ENCODE measurements at places on chromosomes 2 and 18.

- no peak for DNase-seq
Measured at GRCh38 chr2:169980001-169980400, 152.7 kb downstream of the UBR3 start.

DNA sequence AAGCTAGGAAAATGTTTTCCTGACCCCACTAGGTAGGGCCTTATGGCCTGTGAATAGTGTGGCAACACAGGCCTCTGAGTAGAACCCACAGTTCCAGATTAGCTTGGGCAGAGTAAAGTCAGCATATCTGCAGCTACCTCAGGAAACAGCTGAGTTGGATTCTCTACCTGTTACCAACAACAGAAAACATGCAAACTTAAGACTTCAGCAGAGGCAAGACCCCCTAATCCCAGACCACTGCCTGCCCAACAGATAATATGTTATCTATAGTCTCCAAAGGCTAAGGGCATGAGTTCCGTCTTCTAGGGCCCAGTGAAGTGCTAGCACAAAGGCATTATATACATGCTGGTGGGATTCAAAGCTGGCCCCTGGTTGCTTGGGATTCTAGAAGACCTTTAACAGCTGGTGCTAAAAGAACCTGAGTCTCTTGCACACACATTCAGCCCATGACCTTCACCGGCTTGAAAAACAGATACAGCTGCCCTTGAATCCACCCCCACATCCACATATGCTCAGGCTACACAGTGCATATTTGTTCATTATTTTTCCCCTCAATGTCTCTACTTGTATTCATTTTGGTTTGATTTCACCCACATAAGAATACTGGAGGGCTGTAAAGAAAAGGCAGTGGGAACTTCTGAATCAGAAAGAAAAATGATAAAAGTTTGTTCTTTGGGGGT lies 13.5 kb upstream of the UBXN4 start:
- DNase-seq: no peak

- no peak for DNase-seq
Measured at GRCh38 chr2:56372071-56372656, 188.4 kb downstream of the CCDC85A start.

DNA sequence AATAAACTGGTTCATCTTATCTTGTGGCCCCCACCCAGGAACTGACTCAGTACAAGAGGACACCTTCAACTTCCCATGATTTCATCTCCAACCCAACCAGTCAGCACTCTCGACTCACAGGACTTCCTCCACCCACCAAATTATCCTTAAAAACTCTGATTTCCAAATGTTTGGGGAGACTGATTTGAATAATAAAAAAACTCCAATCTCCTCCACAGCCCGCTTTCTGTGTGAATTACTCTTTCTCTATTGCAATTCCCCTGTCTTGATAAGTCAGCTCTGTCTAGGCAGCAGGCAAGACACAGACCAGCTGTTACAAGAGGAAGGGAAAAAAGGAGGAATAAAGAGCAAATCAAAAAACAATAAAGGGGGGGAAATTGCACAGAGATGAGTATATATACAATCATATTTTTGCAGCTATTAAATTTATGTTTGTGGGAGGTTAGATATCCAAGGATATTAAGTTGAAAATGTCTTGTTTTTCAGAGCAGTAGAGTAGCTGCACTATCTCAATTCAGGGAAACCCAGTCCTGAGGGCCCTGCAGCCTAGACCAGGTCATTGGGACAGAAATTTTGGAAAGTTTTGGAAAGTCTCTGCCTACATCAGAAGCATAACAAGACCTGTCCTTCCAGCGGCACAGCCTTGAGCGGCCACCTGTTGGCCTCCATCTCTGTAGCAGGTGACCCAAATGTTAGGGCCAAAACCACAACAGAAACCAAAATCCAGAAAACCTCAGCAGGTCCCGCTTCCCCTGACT lies 32.8 kb upstream of the SIGLEC15 start:
- DNase-seq: no peak

- DNase-seq: no peak
Measured at GRCh38 chr2:96489663-96490062, 15.5 kb downstream of the NEURL3 start.

DNA sequence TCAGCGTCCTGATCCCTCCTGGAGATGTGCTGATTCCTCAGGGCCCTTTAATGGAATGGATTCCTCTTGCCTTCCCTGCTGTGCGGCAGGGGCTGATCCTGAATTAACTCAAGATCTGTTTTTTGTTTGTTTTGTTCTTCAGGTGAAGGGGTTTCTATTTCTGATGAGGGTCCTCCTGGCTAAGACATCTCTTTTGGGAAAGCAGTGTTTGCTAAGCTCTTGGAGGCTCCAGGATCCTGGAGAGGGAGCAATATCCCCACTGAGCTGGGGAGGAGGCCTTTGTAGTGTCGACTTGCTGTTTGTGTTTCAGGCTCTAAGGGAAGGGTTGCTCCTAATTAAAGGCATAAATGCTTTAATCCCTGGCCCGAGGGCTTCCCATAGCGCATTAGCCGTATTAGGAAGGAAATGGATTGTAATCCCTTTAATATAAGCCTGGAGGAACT lies 65.3 kb upstream of the FOXI3 start:
- no peak for DNase-seq

Data from GM12864 (cell line).